RWPE1 (cell line): ENCODE measurements at places on chromosomes 12 and 14.
A peak's percentile ranks its signal among the peaks of the same experiment; 100 is the strongest.

DNA sequence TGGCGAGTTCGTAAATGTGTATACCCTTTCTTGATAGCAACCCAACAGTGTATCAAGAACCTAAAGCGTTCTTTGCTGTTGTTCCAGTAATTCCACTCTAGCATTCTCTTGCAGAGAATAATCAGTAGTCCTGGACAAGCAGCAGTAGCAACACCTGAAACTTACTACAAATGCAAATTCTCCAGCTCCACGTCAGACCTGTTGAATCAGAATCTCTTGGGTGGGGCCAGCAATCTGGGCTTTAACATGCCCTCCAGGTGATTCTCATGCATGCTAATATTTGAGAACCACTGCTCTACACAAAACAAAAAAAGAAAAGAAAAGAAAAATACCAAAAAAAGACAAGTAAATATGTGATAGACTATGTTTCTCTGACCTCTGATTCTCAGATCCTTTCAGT, 10.1 kb downstream of the PTGDR start:
- DNase-seq: peak; percentile 14

DNA sequence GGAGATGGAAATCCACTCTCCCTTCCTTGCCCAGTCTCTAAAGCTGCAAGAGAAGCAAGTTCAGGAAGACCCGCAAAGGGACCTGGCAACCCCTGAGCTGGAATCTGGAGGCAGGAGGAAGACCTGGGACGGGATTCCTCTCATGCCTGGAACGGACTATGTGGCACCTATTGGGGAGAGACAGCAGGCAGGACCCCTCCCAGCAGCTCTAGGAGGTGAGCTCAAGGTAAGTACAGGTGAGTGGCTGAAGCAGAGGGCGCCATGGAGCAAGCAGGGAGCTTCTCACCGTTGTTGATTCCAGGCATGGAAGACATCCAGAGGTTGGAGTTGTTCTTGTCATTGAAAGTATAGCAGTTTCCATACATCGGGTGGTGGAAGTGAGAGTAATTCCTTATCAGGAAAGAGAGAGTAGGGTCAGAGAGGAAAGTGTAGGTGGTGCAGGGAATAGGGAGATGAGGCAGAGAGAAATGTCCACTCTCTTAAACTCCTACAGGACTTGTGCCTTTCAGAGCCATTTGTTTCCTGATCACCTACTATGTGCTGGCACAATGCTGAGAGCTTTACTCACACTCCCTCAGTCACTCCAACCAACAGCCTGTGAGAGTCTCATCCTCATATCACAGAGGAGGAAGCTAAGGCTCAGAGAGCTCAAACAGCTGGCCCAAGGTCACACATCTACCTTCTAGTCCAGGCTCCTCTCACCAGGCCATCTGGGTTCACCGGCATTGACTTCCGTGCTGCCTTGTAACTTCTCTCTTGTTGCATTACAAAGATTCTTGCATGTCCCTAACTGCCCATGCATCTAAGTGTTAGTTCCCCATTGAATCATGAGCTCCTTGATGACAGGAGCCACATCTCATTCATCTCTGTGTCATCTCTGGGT, 13.9 kb upstream of the TNFRSF1A start:
- DNase-seq: no peak

DNA sequence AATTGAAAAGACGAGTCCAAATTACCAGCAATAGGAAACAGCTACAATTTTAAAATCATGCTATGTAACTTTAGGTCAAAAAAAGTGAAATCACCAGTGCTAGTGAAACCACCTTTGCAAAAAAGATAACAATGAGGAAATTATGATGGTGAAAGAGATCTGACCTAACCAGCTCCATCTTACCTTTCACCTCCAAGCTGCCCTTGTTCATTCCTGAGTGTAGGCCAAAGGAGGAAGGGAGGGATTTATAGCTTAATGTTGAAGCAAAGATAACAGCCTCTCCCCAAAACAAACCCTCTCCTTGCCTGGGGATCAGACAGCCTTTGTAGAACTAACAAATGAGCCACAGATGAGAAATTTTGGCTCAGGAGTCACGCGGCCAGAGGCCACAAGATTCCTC, 83.2 kb upstream of the EIF5 start:
- no peak for DNase-seq

DNA sequence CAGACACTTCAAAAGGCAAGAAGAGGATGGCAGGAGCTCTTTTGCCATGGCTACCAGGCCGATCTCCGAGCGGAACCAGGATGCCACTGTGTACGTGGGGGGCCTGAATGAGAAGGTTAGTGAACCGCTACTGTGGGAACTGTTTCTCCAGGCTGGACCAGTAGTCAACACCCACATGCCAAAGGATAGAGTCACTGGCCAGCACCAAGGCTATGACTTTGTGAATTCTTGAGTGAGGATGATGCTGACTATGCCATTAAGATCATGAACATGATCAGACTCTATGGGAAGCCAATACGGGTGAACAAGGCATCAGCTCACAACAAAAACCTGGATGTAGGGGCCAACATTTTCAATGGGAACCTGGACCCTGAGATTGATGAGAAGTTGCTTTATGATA, 9.8 kb downstream of the GARIN2 start:
- DNase-seq: no peak

- DNase-seq: peak; percentile 47
These were observed 578 bp downstream of the PPP1R13B start for GRCh38 chr14:103846543-103847450.

DNA sequence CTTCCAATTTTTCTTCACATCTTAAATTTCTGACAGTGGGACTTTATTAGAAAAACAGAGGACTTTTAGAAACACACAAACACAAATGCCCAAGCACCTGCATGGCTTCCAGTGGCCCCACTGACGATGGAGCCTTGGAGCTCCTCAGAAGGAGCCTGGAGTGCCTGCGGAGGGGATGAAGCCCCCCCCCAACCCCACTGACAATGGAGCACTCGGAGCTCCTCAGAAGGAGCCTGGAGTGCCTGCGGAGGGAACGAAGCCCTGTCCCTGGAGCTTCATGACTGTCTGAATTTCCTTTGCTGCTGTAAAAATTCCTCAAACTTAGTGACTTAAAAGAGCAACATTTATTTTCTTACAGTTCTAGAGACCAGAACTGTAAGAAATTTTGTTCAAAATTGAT, 80.1 kb upstream of the VRK1 start:
- no peak for DNase-seq

DNA sequence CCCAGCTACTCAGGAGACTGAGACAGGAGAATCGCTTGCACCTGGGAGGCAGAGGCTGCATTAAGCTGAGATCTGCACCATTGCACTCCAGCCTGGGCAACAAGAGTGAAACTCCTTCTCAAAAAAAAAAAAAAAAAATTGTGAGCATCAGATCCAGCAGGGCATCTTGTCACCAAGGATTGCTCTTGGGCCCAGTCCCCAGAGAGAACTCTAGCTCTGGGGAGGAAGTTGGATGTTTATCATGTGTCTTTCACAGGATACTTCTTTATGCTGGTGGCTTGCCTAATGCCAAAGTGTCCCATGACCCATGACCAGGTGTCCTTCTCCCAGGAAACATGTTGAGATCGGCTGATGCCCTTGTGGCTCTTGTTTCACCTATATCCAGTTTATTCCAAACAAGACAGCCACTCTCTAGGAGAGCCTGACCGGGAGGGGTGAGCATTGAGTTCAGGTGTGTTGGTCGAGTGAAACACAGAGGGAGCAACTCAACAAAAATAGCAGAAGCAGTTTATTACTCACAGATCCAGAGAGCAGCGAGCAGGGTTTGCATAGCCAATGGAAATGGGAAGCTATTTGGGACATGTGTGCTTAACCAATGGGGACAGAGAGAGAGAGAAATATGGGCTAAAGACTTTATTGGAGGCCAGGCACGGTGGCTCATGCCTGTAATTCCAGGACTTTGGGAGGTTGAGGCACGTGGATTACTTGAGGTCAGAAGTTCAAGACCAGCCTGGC, 6.6 kb upstream of the TCHP start:
- DNase-seq: no peak

DNA sequence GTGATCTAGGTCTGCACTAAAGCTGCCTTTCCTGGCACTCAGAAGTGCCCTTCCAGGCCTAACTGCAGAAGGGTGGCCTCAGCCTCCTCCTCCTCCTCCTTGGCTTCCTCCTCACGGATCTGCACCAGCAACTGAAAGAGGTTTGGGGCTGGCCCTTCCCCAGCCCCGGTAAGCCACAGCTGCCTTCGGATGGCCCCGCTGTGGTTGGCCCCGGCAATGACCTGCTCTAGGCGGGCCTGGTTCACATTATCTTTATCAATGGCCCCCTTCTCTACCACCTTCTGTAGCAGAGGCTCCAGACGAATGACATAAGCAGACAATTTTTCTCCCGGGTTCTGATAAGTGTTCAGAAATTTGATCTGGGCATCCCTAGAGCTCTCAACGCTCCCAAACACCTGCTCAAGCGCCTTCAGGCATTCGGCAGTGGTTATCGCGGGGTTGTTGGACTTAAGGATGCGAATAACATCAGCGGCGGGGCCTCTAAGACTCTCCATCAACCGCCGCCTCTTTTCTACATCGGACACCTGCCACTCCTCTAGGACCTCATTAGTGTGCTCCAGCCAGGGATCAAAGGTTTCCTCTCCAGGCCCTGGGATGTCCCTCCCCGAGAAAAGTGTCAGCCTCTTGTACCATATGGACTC, 1.5 kb downstream of the PNMA1 start:
- DNase-seq: peak; percentile 28

GRCh38 chr14:60684203-60684602, 34.9 kb upstream of the SIX1 start:
- no peak for DNase-seq

DNA sequence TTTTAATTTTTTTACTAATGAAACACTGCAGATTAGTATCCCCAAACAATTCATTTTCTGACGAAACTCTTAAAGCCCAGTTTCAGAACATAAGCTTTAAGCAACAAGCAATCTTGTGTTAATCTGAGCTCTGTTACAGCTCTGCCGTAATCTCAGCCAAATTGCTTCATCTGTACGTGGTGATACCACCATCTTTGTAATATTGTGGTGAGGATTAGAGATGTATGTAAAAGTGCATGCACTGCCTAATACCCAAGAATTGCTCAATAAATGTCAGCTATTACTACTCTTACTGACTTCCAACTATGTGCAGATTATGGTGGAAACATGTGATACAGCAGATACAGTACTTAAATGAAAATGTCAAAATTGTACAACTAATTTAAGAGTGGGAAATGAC, 1.8 kb downstream of the AKAP5 start:
- no peak for DNase-seq

DNA sequence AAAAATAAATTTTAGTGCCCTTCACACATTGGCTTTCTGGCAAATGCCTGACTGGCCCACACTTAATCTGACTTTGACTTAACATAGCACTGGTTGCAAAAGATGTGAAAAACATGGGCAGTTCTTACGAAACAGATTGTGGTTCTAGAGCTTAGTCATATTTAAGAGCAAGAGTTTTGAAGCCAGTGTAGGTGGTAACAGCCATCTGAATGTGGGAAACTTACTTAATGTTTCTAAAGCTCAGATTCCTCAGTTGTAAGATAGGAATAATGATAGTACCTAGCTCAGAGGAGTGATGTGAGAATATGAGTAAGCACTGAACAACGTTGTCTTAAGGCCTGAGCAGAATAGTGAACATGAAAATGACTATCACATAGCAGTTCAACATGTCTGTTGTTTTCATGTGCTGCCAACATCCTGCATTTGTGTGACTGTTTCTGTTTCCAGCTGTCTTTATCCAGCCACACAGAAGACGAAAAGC, 262.7 kb downstream of the SYT1 start:
- DNase-seq: peak; percentile 16

DNA sequence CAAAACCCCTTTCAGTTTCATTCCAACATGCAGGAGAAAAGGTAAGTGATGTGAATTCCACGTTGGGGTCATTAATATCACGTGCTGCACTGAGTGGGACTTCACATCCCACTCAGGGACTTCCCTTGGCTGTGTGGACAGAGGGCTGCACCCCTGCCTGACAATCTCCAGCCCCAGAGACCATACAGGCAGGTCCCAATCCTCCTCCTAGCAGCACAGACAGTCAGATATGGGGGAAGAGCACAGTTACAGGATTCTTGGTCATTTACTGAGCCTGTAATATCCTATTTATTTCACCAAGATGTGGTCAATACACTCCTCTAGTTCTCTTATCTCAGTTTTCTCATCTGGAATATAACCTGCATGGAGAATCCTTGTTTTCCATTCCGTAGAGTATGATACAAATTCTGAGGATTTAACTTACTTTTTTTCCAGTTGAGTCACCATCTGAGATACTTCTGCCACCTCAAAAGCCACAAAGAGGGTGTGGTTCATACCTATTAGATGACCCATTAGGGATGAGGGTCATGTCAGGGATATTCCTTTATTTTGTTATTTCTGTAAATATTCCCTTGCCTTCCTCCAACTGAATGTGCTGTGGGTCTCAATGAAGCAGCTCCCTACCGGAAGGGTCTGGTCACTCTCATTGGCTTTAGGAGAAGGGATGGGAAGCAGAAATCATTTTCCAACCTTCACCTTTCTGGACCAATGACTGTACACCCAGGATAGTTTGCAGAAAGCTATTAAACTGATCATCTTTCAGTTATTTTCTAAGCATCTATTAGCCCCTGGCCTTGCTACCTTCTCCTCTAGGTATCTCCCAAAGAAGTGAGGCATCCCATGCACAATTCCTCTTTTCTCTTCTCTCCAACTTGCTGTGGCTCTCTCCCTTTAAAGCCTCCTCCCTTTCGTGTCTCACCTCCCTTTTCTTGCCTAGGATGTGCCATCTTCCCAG, 43.0 kb upstream of the NTF3 start:
- DNase-seq: peak; percentile 58

GRCh38 chr12:102031852-102032251, 29.9 kb downstream of the WASHC3 start:
- DNase-seq: no peak

DNA sequence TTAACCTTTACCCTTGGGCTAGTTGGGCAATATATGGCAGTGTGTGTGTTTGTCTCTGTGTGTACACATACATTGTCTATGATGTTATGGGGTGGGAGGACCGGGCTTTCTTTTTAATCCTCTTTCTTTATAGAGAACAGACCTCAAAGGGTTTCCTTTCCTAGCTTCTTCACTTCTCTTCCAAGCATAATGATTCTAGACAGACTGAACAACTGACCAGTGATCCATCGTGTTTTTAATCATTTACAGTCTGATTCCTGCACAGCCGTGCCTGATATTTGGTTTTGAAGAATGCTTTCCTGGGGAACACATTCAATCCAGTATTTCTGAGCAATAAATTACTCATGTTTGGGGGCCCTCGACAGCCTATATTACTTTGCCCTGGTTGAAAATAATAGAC, 481.1 kb upstream of the DCN start:
- no peak for DNase-seq

GRCh38 chr14:27305441-27305945, 707.7 kb upstream of the NOVA1 start:
- no peak for DNase-seq

GRCh38 chr12:109334887-109335286, 12.8 kb upstream of the MYO1H start:
- DNase-seq: no peak

DNA sequence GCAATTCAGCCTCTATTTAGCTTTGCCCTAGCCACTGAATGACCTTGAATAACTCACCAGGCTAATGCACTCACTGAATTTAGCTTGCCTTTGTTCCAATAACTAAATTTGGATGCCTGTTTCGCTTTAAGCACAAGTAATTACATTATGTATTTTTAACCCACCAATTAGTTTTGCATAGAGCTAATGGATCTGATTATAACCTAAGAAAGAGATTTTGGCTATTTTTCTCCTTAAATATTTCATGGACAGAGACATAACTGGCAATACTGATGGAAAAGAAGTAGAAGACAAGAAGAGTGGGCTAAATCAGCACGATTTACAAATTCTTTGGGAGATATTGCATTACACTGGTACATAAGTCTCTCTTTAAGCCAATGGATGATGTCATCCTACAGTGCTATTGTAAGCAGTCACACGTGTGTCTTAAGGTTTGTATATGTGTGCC, 85.7 kb downstream of the AKAP6 start:
- DNase-seq: no peak
